Fibroblast of skin of left quadriceps (primary cell): ENCODE measurements at places on chromosomes 7 and 10.

GRCh38 chr7:114084002-114084471 lies 165.2 kb upstream of the PPP1R3A start:
- DNase-seq = no peak

DNA sequence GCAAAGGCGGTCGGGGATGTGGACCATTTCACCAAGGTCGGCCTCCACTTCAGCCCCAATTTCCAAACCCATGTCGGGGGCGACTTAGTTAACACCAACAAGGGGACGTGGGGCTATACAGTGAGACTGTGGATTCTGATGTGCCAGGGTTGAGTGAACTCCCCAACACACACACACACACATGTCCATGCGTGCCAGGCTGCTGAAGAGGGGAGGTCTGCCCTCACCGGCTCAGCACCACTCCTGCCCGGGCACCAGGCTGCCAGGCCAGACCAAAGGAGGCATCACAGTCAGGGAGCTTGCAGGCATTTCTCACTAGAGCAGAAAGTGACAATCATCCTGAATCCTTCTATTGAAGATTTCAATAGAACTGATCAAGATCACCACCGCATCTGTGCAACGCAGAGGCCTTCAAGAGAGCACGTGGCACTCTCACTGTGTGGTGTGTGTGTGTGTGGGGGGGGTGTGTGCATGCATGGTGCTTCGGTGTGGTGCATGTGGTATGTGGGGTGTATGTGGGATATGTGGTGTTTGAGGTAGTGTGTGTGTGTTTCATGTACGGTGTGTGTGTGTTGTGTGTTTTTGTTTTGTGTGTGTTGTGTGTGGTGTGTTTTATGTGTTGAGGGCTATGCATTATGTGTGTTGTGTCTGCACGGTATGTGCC lies 403.5 kb upstream of the RNF32 start:
- no peak for DNase-seq

- no peak for DNase-seq
These were observed 171.5 kb upstream of the CDCA7L start for GRCh38 chr7:22117222-22117621.

DNA sequence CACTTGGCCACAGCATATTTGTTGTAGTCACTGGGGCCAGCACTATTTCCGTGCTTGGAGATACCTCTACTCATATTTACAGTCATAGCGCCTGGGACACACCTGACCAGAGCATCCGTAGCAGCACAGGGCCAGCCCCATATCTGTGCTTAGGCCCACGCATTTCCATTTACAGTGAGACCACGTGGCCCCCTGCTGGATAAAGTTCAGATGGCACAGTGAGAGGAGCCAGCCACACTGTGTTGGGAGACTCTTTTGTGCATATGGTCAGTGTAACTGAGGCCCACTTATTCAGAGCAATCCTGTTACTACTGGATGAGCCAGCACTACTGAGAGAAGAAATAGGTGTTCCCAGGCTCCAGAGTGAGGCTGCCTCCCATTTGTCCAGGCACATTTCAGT lies 455.3 kb downstream of the REEP3 start:
- no peak for DNase-seq

DNA sequence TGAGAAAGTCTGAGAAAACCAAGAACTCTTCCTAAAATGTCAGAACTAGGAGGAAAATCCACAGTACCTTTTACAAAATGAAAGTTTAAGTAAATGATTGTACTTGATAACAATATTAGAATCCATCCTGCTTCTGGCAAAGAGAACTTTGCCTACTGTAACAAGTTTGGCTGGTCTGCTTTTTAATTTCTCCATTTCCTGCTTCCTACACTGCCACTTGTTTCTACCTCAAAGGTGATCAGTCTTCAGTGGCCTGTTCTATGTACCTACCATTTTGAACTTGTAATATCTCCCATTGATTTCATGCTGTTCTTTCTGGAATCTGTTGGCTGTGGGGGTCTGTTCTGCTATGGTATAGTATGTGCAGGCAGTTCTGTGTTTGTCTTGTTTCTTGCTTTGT lies 32.9 kb upstream of the CAPZA2 start:
- DNase-seq = no peak

GRCh38 chr10:119333146-119333792 lies 125.9 kb downstream of the GRK5 start:
- no peak for DNase-seq

GRCh38 chr10:68560186-68560942 lies at the start of gene TET1:
TSS of gene TET1 (plus strand) at chr10:68560337. CDS start at chr10:68572339, 12,002 bp downstream.
- no peak for DNase-seq

GRCh38 chr7:64999165-65000004 lies 7.1 kb downstream of the ERV3-1 start:
- DNase-seq = no peak

DNA sequence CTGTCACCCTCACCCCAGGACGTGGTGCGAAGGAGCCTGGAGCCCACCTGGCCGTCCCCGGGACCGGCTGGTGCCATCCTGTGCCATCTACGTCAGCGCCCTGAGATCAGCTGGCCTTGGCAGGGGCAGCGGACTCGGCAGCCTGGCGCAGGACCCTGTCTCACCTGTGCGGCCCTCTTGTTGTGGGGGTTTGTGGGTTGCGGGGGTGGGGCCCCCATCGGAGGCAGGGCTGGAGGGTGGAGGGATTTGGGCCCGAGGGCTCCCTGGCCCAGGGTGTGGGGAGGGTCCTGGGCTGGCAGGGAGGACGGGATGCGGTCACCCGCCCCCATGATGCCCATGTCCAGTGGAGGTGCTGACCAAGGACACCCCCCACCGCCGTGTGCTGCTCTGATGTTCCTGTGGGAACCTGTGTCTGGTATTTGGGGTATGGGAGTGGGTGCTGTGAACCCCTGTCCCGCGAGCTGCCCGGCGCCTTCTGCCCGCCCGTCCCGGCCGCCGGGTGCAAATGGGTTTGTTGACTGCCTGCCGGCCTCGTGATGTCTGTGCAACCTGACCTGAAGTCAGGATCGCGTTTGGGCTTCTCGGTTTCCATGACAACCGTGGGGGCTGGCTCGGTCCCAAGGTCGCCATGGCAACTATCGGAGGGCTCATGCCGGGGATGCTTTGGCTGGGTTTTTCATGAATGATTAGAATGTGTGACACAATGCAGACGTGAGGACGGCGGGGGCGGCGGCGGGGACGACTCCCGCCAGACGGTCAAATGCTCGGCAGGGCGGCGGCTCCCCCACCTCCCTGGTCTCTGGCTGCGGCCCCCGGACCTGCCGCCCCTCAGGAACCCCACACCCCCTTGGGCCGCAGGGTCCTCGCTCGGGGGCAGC lies 7.3 kb downstream of the MAFK start:
- peak; percentile 83 for DNase-seq

GRCh38 chr10:23441251-23441650 lies 2.4 kb downstream of the OTUD1 start:
- no peak for DNase-seq

- peak; percentile 88 for DNase-seq
These were observed 181.4 kb upstream of the TNS3 start for GRCh38 chr7:47763063-47763974.

DNA sequence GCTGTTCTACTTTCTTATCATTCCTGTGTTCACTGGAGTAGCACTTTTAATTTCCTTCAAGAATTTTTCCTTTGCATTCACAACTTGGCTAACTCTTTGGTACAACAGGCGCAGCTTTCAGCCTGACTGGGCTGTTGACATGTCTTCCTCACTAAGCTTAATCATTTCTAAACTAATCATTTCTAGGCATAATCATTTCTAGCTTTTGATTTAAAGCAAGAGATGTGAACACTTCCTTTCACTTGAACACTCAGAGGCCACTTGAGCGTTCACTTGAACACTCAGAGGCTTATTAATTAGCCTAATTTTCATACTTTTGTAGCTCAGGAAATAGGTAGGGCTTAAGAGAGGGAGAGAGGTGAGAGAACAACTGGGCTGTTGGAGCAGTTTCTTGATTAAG lies 15.9 kb downstream of the C10orf90 start:
- no peak for DNase-seq

- DNase-seq = no peak
These were observed 30.8 kb downstream of the VAX1 start for GRCh38 chr10:117107238-117107637.
